ENCODE measurements at places on chromosomes 1 and 21.

- H3K27ac ChIP-seq = no peak overlapping the region
- peaks cover 2% of the 10 kb centered on the region for H3K36me3 ChIP-seq
- peaks cover 1% of the 10 kb centered on the region for H3K4me1 ChIP-seq
- H3K4me3 ChIP-seq = no peak overlapping the region
- H3K27me3 ChIP-seq = no peaks in the 10 kb centered on the region
Observed at GRCh38 chr1:228267962-228268880, 60.4 kb downstream of the OBSCN start.

DNA sequence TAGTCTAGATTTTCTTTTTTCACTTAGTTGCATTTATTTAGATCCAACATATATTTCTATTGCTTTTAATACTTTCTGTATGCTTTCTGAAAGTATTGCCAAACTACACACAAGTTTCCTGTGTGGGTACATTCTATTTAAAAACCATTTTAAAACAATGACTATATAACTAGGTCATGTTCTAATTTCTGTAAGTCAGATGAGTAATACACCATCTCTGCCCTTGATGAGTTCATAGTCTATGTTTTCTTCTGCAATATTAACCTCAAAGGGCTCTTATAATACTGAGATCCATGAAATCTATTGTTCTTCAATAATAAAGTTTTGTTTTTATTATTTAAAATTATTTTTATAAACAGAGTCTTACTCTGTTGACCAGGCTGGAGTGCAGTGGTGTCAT is 68.3 kb downstream of the RNASEL start:
- H3K36me3 ChIP-seq = peaks cover 2% of the 10 kb centered on the region
- H3K4me1 ChIP-seq = no peaks in the 10 kb centered on the region
- H3K27ac ChIP-seq = no peak overlapping the region
- DNase-seq = no peak
- H3K4me3 ChIP-seq = no peak overlapping the region

DNA sequence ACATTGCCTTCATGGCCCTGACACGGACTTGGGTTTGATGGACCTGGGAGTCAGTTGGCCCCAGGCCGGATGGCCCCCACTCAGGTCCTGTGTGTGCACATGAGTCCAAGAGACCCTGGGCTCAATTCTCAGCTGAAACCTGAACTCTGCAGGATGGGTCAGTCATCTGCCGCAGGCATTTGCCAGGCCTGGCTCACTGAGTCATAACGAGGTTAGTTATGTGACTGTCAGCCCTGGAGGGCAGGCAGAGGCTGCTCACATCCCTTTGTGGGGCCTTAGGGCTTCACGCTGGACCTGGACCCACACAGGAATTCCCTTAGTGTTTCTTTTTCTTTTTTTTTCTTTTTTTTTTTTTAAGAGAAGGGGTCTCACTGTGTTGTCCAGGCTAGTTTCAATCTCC is 46.5 kb downstream of the PSMG1 start:
- H3K27ac ChIP-seq = no peak overlapping the region
- H3K27me3 ChIP-seq = peaks cover 2% of the 10 kb centered on the region
- H3K4me3 ChIP-seq = no peak overlapping the region
- DNase-seq = no peak

- H3K27ac ChIP-seq = no peak overlapping the region
- no peak for DNase-seq
- H3K4me1 ChIP-seq = no peaks in the 10 kb centered on the region
- H3K4me3 ChIP-seq = no peak overlapping the region
- peaks cover 9% of the 10 kb centered on the region for H3K27me3 ChIP-seq
- H3K36me3 ChIP-seq = no peaks in the 10 kb centered on the region
Observed at GRCh38 chr1:60052601-60053000, 21.0 kb downstream of the C1orf87 start.

DNA sequence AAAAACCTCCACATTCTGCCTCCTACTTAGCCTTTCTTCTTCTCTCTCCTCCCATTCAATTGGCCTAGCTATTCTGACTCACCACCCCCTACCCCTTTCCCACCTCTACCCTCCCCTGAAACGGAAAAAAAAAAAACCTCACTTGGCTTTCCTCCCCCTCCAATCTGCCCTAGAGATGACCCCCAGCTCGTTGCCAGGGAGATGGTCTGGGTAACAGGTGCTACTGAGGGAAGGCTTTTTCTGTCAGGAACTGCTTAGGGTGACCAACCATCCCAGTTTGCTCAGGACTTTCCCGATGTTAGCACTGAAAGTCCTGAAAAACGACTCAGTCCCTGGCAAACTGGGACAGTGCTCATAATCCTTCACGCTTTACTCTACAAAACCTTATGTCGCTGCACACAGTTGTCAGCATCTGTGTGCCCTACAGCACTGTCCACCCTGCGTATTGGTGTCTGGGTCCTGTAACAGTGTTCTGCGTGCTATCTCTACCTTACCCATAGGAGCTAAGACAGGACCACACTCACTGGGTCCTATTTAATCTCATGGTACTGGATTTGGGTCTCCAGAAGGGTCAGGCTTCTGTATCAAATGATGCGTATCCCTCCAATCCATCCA is 7.7 kb upstream of the CADM3 start:
- no peak for DNase-seq
- H3K4me1 ChIP-seq = no peaks in the 10 kb centered on the region
- no peak overlapping the region for H3K27ac ChIP-seq
- no peaks in the 10 kb centered on the region for H3K36me3 ChIP-seq
- no peak overlapping the region for H3K4me3 ChIP-seq

GRCh38 chr21:40631211-40631610 is 215.7 kb downstream of the DSCAM start:
- no peak overlapping the region for H3K27ac ChIP-seq
- DNase-seq = no peak
- H3K36me3 ChIP-seq = no peaks in the 10 kb centered on the region
- no peak overlapping the region for H3K4me3 ChIP-seq
- H3K27me3 ChIP-seq = no peaks in the 10 kb centered on the region
- H3K4me1 ChIP-seq = no peaks in the 10 kb centered on the region

Data from activated naive CD4-positive, alpha-beta T cell treated with anti-CD3 and anti-CD28 coated beads for 36 hours (primary cell).